ENCODE measurements at places on chromosomes 5 and 9.

DNA sequence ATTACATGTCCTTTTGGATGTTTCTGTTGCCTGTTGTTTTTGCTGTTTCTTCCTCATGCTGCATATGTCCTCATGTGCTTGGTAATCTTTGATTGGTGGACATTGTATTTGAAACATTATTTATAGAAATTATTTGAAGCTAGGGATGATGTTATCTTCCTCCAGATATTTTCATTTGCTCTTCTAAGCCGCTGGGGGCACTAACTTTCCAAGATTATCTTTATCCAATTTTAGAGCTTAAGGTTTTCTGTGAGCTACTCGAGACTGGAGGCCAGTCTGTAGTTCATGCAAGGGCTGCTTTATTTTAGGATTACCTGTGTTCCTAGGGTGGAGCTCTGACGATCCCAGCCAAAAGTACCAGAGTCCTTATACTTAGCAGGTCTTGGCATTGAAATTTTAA, 40.9 kb downstream of the STX17 start:
- no peak for DNase-seq

- DNase-seq: no peak
Measured at GRCh38 chr9:95213117-95213516, 104.4 kb downstream of the FANCC start.

DNA sequence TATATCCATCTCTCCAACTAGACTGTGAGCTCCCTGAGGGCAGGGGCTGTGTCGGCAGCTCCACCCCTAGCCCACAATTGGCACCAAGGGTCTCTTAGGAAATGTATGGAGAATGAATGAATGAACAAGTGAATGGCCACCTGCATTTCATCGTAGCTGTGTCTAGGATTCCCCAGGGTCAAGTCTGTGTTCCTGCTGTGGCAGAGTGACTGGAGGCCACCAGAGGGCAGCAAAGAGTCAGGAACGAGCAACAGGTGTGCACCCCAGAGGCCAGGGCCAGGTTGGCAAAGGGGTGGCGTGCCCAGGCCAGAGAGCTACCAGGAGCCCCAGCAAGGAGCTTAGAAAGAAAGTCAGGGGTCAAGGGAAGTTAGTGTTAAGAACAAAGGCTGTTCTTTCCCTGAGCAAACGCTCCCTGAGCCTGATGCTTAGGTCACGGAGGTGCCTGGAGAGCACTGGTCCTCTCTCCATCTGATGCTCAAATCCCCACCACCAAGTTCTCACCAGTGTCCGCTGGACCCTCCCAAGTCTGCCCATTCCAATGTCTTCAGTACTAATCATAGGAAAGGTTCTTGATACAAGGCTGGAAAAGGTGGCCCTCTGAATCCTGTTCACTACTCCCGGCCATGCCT, 160.7 kb downstream of the PAX5 start:
- no peak for DNase-seq

DNA sequence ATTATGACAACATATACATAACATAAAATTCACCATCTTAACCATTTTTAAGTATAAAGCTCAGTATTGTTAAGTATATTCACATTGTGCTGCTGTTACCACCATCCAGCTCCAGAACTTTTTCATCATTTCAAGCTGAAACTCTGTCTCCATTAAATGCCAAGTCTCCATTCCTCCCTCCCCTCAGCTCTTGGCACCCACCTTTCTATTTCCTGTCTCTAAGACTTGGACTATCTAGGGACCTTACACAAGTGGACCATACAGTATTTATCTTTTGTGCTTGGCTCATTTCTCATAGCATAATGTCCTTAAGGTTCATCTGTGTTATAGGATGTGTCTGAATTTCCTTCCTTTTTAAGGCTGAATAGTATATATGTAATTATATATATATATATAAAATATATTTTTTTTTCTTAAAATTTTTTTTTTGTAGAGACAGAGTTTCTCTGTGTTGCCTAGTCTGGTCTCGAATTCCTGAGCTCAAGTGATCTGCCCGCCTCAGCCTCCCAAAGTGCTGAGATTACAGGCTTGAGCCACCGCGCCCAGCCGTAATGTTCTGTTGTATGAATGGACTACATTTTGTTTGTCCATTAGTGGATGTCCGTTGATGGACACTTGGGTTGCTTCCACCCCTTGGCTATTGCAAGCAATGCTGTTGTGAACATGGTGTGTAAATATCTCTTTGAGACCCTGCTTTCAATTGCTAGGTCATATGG, 72.3 kb downstream of the EHMT1 start:
- no peak for DNase-seq

- no peak for DNase-seq
Measured at GRCh38 chr9:14131356-14132088, 182.4 kb downstream of the NFIB start.

GRCh38 chr9:126705767-126706697, 92.3 kb downstream of the LMX1B start:
- DNase-seq: no peak
